ENCODE measurements at places on chromosomes 7 and 10.

DNA sequence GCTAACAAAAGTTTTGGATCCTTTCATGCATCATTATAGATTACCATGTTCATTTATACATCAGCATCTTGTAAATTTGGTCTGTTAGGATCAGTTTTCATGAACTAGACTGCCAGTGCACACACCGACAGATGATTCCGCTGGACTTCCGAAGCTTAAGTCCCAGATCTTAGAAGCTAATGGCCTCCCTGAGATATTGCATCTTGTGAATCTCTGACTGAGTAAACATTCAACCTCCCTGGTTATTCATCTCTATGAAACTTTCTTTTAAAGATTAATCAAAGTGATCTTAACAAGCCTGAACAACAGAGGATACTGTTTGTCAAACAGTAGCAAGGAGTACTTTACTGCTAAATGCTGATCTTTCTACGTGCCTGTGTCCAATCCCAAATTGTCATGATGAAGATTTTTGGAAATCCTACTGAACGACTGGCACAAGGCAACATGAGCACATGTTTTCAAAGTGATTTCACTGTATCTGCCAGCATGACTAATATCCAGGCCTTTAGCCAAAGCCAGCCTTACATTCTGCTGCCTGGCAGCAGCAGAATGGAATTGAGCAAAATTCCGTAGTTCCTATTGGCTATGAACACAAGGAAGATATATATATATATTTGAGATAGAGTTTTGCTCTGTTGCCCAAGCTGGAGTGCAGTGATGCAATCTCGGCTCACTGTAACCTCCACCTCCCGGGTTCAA is 91.3 kb upstream of the ANK3 start:
- no peak for DNase-seq

GRCh38 chr7:85770332-85770731 is 583.5 kb upstream of the SEMA3D start:
- no peak for DNase-seq

- no peak for DNase-seq
Measured at GRCh38 chr10:17474595-17475323, 20.4 kb upstream of the ST8SIA6 start.

DNA sequence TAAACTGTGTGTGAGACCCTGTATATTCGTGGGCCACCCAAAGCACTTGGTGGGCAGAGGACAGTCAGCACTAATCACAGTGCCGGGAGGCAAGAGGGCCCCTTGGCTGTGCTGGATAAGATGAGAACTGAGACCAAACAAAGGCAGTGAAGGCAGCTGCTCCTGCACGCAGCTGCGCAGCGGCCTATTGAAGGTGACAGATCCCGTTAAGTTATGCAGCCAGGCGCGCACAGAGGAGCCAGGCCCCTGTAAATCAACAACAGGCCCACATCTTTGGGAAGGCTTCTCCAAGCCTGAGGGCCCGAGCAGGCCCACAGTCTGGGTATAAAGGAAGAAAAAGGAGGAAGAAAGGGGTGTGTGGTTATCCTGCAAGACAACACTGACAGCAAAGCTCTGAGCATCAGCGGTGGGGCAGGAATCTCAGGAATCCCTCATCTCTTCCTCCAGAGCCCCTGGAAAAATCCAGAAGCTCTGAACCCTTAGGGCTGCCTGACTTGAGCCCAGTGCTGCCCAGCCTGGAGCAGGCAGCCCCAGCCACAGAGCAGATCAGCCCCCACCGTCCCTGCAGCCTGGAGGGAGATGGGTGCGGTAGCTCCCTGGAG is 154.2 kb downstream of the ARHGAP12 start:
- DNase-seq: no peak

- no peak for DNase-seq
Measured at GRCh38 chr7:85004402-85004801, 182.5 kb downstream of the SEMA3D start.

DNA sequence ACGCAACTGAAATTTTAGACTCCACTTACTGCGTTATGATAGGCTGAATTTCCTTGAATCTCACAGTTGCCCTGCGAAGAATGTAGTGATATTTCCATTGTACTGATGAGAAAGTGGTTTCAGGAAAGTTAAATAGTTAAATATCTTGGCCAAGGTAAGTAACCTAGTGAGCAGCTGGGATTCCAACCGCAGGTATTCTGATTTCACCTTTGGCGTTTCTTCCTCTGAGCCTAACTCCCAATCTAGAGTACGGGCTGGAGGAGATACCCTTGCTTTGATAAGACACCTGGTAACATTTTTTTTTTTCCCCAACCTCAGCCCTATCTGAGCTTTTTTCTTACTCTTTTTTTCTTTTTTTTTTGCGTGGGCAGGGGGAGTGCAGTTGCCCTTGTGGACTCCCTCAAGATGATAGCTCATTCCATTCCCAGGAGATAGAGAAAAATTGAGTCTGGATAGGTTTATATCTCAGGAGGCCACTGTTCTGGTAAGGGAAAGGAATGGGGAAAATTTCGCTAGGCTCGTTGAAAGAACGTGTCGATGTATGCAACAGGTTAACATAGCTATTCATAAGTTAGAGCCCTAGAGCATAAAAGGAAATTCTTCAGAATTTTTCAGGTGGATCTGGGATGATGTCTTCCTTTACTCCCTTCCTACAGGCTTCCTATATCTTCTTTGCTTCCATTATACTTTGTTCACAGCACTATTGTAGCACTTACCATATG is 3.1 kb upstream of the TAS2R38 start:
- DNase-seq: no peak

DNA sequence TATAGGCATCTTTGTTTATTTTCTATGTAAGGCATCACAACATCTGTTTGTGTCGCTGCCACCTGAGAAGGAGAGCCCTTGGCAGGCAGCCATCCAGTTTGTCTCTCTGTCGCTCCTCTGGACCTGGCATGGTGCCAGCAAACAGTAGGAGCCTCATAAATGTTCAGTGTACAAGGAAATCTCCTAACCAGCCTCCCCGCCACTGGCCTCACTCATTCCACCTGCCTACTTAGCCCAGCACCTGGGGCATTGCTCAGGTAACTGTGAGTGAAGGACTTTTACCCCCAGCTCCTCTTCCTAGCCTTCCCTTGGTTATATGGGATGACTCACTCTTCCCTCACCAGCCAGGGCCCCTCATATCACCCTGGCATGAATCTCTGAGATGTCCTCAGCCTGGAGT is 61.7 kb upstream of the NPTX2 start:
- DNase-seq: no peak

DNA sequence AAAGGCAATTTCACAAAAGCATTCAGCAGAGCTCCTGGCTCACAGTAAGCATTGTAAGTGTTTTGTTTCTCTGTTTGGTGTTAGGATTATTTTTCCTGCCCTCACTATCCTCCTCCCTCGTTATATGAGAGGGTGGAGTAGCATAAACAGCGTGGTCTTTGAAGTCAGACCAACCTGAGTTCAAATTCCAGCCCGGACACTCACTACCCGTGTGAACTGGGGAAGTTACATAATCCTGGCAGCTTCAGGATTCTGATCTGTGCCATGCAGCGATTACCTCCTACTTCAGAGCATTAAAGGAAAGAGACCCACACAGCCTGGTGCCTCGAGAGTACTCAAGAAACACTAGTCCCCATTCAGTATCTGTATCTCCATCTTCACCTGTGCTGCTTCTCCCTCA is 386.5 kb downstream of the INHBA start:
- no peak for DNase-seq

- DNase-seq: no peak
Measured at GRCh38 chr10:5524641-5525560, at the start of gene CALML3. CALML3 (plus strand) TSS chr10:5524961; CDS start chr10:5525086, 125 bp downstream.

DNA sequence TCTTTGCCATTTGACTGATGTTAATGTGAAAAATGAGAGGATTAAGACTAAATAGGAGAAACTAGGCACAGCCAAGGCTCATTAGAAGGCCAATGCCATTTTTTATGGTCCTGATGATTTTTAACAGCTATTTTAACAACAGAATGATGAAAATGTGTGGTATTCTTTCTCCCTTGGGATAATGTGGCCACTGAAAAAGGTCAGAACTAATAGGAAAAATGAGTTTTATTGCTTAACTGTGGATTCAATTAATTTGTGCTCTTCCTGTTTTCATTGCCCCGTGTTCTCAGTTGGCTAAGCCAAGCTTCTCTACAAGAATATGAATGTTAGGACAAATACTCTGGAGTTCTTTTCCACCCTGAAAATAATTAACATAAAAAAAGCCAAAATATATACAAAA is 56.6 kb downstream of the BMPER start:
- no peak for DNase-seq

- DNase-seq: no peak
Measured at GRCh38 chr10:121519901-121520493, 78.2 kb downstream of the FGFR2 start.

DNA sequence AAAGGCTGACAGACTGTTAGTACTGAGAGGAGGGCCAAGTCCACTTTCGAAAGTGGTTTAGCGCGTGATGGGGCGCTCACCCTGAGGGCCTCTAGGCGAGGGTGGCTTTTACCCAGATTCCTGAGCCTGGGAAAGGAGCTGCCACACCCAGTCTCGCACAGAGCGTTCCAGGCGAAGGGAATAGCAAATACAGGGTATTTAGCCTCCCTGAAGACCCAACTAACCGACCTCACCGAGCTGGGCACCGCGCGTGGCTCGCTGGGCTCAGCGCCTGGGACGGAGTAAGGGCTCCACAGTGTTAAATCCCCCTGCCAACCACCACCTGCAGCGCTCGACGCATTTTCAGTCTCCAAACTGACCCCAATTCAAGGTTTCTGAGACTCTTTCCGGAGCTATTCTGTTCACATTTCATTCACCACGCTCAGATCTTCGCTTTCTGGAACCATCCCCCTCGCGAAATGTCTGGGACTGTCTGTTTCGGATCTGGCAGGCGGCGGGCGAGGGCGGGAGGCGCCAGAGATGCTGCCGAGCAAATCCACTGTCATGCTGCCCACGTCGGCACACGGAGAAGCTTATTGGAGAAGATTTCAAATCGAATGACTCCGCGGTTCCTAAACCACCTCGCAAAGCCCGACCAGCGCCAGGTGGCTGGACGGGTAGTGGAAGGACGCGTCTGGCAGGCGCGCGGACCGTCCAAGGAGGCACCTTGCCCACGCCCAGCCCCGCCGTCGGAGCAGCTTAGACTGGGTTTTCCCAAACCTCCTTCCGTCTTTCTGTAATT is 1.4 kb upstream of the OSBPL3 start:
- DNase-seq: no peak

- DNase-seq: no peak
Measured at GRCh38 chr10:13440185-13441061, 88.4 kb downstream of the BEND7 start.

- DNase-seq: peak; percentile 11
Measured at GRCh38 chr7:28207486-28208158, 27.0 kb upstream of the JAZF1 start.
